WTC11 (cell line): ENCODE measurements at places on chromosomes 2 and 18. TPM values are rescaled to one million over a fixed set of nuclear protein-coding genes. Genes with fewer than 3 reads are reported as not detected.

The BMP10 gene
- not detected in 3 replicates for total RNA-seq

DNA sequence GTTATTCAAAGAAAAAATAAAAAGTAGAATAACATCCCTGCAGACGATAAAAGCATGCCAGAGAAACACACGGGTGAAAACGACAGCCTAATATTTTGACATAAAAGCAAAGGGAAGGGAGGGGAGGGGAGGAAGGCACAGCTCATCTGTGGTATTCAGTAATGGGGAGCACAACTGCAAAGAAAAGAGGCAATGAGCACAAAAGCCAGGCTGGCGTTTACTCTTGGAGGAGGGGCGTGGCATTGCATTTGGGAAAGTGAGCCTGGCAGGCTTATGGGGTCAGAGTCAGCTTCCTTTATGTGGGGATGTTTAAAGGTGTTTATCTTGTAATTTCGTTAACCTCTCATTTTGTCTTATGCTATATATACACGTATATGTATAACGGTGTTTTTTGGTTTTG, 53.2 kb downstream of the STEAP3 start:
- DNase-seq = no peak
- no peak overlapping the region for H3K27ac ChIP-seq
- peaks cover 8% of the 10 kb centered on the region; the same call in 1 of the 2 replicates for H3K4me1 ChIP-seq
- no peaks in the 10 kb centered on the region; the same call in none of the 2 replicates for H3K27me3 ChIP-seq
- no peak overlapping the region for H3K4me3 ChIP-seq

DNA sequence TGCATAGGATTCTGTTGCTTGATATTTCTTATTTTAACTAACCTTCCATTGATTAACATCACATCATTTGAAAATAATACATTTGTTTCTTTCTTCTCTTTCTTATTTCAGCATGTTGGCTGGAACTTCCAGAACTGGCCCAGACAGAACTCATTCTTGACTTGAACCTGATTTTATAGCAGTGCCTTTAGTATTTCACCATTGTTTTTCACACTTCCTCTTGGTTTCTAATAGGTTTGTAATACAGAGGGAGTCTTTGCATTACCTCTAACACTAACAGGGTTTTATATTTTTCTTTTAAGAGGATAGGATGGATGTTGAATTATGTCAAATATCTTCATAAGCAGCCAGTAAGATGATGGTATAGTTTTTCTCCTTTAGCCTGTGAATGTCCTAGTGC, 39.2 kb downstream of the SEMA4F start:
- no peak for DNase-seq
- H3K27ac ChIP-seq = no peak overlapping the region
- H3K4me1 ChIP-seq = no peaks in the 10 kb centered on the region
- H3K27me3 ChIP-seq = no peaks in the 10 kb centered on the region
- no peaks in the 10 kb centered on the region for H3K36me3 ChIP-seq
- no peak overlapping the region for H3K4me3 ChIP-seq

- H3K4me1 ChIP-seq = peaks cover 27% of the 10 kb centered on the region
- no peak overlapping the region for H3K4me3 ChIP-seq
- DNase-seq = no peak
- H3K27ac ChIP-seq = no peak overlapping the region
- H3K36me3 ChIP-seq = no peaks in the 10 kb centered on the region
Observed at GRCh38 chr2:173101687-173102086, 26.0 kb downstream of the MAP3K20 start.

The PLB1 gene
- total RNA-seq = 0.27 to 0.44 TPM (median 0.39 TPM) in 3 replicates

The COL4A3 gene
- 0.53 to 1.1 TPM (median 0.90 TPM) in 3 replicates for total RNA-seq

The GYPC gene
- total RNA-seq = 21.9 to 28.1 TPM (median 23.9 TPM) in 3 replicates

DNA sequence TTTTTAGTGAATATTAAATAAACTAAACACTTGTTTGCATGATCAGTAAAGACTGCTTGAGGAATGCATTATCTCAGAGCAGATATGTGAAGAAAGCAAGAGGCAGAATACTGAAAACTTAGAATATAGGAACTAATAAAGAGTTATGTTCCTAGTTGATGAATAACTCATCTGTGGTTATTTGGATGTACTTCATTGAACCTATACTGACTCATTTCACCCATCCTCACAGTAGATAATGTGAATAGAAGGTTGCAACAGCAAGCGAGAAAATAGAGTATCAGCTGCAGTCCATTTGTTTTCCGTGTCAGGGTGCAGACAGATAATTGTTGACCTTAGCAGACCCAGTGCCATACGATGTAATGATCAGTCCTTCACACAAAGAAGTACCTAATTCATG, 945.7 kb upstream of the LRRTM1 start:
- H3K36me3 ChIP-seq = no peaks in the 10 kb centered on the region
- H3K4me1 ChIP-seq = no peaks in the 10 kb centered on the region
- no peak overlapping the region for H3K27ac ChIP-seq
- DNase-seq = no peak
- H3K27me3 ChIP-seq = no peaks in the 10 kb centered on the region

The NEB gene
- 1.7 to 2.1 TPM (median 1.9 TPM) in 3 replicates for total RNA-seq

The RGPD3 gene
- total RNA-seq = 0.07 to 0.11 TPM (median 0.11 TPM) in 3 replicates

The GBX2 gene
- 15.3 to 25.6 TPM (median 19.1 TPM) in 3 replicates for total RNA-seq

GRCh38 chr2:128524183-128524582, 205.5 kb upstream of the HS6ST1 start:
- no peaks in the 10 kb centered on the region; the same call in 1 of the 2 replicates for H3K27me3 ChIP-seq
- H3K4me1 ChIP-seq = peaks cover 3% of the 10 kb centered on the region
- no peak overlapping the region for H3K4me3 ChIP-seq
- H3K27ac ChIP-seq = no peak overlapping the region
- DNase-seq = no peak
- H3K36me3 ChIP-seq = no peaks in the 10 kb centered on the region

GRCh38 chr18:49030138-49030537, 79.4 kb upstream of the SMAD7 start:
- no peak overlapping the region for H3K27ac ChIP-seq
- H3K4me3 ChIP-seq = no peak overlapping the region
- H3K36me3 ChIP-seq = no peaks in the 10 kb centered on the region
- no peak for DNase-seq

DNA sequence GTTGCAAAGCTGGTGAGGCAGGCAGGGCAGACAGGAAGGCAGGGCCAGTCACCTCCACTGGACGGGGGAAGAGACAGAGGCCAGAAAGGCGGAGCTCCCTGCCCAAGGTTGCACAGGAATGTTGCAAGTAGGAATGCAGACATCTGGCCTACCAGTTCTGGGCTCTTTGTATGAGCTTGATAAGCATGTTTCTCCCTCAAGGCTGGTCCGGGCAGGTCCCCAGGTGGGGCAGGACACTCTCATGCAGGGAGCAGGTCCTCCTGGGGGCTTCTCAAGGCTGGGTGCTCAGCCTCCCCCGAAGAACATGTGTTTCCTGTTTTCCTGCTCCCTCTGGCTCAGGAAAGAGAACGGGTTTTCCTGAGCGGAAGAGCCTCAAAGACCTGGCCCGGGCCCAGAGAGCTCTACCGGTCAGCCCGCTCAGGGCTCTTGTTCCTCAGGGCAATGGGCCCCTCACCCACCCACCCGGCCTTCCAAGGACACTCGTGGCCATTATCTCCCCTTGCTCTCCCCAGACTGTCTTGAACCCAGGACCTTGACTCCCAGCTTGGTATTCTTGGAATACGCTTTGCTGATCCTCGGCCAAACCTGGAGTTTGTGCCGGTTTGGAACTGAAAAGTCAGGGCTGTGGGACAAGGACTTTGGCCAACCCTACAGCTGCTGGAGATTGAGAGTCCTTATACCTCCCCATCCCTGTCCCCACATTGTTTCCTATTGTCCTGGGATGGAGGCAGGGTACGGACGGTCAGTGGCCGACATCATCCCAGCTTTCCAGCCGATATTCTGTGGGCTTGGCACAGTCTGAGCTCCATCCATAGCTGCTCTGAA, 87.7 kb upstream of the HAAO start:
- no peak overlapping the region for H3K27ac ChIP-seq
- no peaks in the 10 kb centered on the region for H3K36me3 ChIP-seq
- peaks cover under 1% of the 10 kb centered on the region; the same call in 1 of the 2 replicates for H3K4me1 ChIP-seq
- DNase-seq = no peak
- H3K27me3 ChIP-seq = no peaks in the 10 kb centered on the region

GRCh38 chr2:56812432-56812831, 628.6 kb downstream of the CCDC85A start:
- DNase-seq = no peak
- H3K27me3 ChIP-seq = no peaks in the 10 kb centered on the region
- no peak overlapping the region for H3K4me3 ChIP-seq
- no peaks in the 10 kb centered on the region for H3K36me3 ChIP-seq
- H3K4me1 ChIP-seq = peaks cover 7% of the 10 kb centered on the region; the same call in 1 of the 2 replicates
- no peak overlapping the region for H3K27ac ChIP-seq

The NCKAP5 gene
- 0.50 to 0.82 TPM (median 0.55 TPM) in 3 replicates for total RNA-seq
